Activated T-helper 9 cell treated with anti-CD3 and anti-CD28 coated beads, Interleukin-2, amount 50 U/mL, for 16 hours (primary cell): ENCODE measurements at places on chromosomes 16 and 17.

DNA sequence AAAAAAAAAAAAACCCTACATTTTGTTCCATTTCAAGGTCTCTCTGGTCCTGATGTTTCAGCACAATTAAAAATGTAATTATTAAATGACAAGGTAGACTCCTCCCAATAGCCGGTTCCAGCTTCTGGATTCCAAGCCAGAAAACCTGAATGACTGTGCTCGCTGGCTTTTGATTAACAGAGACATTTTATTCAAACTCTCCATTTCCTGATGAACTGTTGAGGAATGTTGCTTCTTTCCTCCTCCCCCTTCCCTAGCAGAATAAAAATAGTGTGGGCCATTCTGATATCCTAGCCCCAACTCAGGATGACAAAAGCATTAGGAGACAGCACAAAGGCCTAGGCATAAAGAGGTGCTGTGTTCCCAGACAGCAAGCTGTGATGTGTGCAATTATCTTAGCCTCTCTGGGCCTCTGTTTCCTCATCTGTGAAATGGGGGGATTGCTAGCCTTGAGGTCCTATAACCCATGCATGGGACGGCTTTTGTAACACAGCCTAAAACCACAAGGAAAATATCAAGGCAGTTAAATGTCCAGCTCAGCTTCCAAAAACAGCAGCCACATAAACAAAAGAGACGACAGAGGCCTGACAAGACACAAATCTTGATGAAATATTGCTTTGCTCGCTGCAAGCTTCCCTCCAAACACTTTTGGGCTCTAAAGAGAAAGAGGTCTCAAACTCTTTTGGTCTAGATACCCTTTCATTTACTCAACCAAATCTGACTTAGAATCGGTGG lies 127.2 kb upstream of the RCVRN start:
- DNase-seq = no peak

GRCh38 chr17:69060822-69061221 lies at the start of gene ABCA9:
Gene ABCA9, minus strand, starts transcription at chr17:69060927. Its CDS starts 9,801 bp downstream, at chr17:69051126.
- no peak for DNase-seq

GRCh38 chr17:47295037-47295873 lies 28.5 kb upstream of the EFCAB13 start:
- DNase-seq = no peak

- DNase-seq = no peak
Observed at GRCh38 chr16:57253466-57253865, 8.4 kb downstream of the ARL2BP start.

DNA sequence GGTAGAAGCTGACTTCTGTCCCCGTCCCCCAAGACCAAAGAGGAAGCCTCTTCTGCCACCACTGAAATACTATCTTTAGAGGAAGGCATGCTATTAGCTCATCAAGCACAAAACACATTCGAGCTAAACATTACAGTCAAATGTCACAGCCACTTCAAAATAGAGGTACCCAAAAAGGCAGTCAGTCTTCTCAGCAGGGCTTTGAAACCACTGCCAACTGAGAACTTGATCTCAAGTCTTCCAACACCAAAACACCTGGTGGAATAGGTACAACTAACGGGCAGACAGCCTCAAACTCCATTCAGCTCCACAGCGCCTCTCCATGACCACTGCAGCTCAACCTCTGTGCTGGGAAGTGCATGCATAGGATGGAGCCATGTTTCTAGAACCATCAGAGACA lies 36.0 kb downstream of the ZFHX3 start:
- no peak for DNase-seq
